Central memory CD4-positive, alpha-beta T cell (primary cell): ENCODE measurements at places on chromosomes 13 and 19.

- no peak for DNase-seq
Measured at GRCh38 chr19:18049385-18049784, 37.3 kb downstream of the IL12RB1 start.

GRCh38 chr19:45439569-45440258 lies 16.0 kb upstream of the ERCC1 start:
- peak; percentile 82 for DNase-seq

- DNase-seq: no peak
Measured at GRCh38 chr13:97364827-97365226, 69.1 kb upstream of the RAP2A start.

GRCh38 chr19:6730153-6730804 lies 7.1 kb downstream of the GPR108 start:
- DNase-seq: no peak

DNA sequence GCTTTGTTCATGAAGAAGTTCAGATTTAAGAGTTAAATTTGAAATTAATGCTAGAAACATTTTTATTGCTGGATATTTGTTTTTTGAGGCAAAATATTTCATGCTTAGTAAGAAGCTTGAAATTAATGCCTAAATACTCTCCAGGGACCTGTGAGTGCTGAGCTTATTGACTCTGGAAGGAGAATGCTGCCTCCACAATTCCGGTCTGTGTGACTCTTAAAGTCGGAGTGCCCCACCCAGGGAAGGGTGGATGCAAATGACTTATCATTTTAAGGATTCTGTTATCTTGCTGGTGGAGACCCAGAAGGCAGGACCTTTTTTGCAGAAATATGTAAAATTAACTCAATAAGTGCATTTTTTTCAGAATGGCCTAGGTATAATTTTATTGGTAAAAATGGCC lies 143.8 kb upstream of the RXFP2 start:
- DNase-seq: no peak

- DNase-seq: peak; percentile 71
Measured at GRCh38 chr13:32314271-32315237, 609 bp downstream of the ZAR1L start.

- no peak for DNase-seq
Measured at GRCh38 chr19:15144046-15144646, 36.9 kb downstream of the SYDE1 start.

GRCh38 chr13:93235258-93236015 lies 8.8 kb downstream of the GPC6 start:
- DNase-seq: no peak

GRCh38 chr13:45299194-45299593 lies 41.8 kb downstream of the TPT1 start:
- DNase-seq: no peak

DNA sequence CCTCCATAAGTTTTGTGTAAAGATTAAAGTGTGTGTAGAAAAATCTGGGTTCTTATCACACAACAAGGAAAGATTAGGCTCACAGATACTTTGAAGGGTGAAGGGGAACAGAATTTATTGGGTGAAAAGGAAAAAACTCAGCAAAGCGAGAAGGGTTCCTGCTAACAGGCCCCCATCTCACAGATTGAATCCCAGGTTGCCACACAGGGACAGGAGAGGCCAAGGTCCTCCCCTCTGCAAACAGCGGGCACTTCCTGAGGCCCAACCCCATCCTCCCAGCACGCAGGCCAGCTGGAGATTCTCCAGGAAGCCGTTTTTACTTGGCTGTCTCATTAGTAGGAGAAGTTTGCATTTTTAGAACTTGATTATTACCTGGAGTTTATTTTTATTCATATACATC lies 15.2 kb upstream of the ERCC5 start:
- DNase-seq: no peak

- no peak for DNase-seq
Measured at GRCh38 chr13:68304286-68304893, 1074.3 kb upstream of the PCDH9 start.

DNA sequence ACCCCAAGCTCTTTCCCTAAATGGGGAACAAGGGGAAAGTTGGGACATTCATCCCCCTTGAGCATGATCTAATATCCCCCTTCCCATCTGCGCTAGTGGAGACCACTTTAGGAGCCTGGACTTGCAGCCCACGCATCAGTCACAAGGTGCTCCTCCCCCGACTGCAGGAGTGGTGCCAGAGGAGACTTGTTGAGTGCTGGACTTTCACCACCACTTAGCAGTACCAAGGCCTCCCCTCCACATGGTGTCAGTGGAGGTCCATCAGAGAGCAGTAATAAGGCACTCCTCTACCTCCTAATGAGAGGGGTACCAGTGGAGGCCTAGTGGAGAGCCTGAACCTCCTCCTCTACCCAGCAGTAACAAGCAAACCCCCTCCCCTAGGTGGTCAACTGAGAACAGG lies 22.5 kb downstream of the CAB39L start:
- peak; percentile 6 for DNase-seq

DNA sequence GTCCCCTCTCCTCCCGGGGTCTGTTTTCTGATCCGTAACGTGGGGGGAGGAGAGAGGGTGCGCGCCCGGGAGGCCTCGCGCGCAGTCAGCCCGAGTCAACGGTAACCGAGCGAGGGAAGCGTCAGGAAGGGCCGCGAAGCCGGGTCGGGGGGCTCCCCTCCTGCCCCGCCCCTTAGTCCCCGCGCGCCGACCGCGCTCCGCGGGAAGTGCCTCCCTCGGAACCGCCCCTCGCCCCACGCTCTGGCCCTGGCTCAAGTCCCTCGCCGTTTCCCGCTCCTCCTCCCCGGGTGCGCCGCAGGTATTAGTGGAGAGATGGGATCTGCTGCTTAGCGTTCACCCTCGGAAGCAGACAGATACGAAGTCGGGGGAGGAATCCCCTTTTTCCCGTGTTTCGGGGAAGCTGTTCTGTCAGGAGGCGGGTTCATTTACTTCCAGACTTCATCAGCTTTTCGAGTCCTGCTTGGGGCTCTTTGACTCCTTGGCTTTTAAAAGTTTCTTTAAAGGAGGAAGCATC lies 770 bp downstream of the HNRNPM start:
- DNase-seq: no peak

DNA sequence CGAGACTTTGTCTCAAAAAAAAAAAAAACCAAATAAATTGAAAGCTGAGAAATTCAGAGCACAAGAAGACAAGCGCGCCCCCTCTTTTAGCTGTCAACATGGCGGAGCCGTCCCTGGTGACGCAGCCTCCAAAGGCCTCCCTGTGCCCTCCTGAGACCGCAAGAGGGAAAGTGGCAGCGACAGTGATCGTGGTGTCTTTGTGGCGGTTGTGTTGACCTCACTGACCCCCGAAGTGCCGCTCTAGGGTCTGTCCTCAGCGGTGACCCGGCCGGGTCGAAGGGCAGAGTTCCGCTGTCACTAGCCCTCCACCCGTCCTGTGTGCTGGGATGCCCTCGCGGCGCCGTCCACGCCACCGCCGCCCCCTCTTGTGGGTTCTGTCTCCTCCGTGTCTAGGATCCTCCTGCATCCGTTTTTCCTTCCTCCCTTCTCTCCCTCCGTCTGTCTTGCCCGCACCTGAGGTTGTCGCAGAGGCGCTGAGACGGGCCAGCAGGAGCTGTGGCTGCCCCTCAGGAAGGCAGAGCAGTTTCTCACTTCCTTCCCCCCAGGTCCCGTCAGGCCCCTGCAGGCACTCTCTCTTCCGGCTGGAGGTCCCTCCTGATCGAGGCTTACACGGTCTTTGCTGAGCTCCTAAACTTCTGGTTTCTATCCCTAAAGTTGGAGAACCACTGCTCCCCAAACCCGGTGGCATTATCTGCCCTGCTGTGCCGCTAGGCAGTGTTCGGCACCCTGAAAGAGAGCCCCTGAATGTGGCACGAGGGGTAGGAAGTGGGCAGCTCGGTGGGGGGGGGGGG lies 7.2 kb downstream of the UHRF1 start:
- DNase-seq: peak; percentile 31

DNA sequence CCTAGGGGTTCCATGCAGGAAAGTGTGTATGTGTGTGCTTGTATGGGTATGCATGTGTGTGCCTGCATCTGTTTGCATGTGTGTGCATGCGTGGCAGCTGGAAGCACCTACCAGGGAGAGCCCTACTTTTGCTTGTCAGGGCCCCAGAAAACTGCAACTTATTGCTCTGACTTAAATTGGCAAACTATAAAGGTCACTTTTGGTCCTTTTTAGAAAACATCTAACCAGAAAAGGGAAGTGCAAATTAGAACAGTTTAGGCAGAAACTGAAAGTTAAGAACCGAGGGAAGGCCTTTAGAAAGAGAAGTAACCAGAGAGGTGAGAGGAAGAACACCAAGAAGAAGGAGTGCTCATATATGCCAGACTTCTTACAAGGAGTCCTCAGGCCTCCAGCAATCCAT lies 32.5 kb downstream of the DLEU7 start:
- no peak for DNase-seq

DNA sequence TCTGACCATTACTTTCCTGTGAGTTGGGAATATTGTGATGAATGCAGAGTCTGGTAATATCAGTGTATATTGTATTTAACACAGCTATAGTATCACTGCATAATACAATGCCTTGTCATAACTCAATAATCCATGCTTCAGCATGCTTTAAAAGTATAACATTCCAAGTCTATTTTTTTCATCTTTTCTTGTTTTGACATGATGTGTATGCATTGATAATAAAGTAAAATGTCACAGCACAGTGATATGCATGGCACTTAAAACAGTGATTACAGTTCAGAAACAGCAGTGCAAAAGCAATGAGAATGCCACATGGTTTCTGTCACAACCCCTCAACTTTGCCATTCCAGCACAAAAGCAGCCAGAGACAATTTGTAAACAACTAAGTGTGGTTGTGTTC lies 17.8 kb downstream of the KATNAL1 start:
- no peak for DNase-seq

- DNase-seq: peak; percentile 46
Measured at GRCh38 chr13:111184458-111185401, 69.6 kb downstream of the ARHGEF7 start.

- DNase-seq: no peak
Measured at GRCh38 chr13:73258406-73258805, 199.6 kb downstream of the KLF5 start.

- DNase-seq: no peak
Measured at GRCh38 chr19:11736696-11737095, 2.0 kb downstream of the ZNF823 start.

DNA sequence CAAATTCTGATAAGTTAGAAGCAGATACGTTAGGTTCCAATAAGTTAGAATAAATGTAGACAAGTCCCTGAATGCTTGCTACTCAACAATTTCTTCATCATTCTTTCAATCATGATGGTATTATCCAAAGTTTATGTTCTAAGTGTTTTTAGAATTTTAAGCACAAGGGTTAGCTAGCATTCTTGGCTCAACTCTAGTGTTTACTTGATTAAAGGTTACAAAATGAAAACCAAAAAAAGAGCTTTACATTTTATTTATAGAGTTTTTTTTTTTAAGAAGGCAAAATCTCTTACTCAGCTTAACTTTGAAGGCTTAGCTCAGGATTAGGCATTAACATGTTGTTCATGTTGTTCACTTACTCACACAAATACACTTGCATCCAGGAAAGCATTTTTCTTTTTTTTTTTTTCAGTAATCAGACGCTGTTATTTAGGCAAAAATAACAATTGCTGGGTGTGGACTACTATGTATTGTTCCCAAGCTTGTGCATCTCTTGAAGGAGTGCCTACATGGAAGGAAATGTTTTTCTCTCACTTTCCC lies 420.6 kb downstream of the DCT start:
- no peak for DNase-seq

- no peak for DNase-seq
Measured at GRCh38 chr13:32804673-32805230, 211.5 kb upstream of the KL start.

- peak; percentile 50 for DNase-seq
Measured at GRCh38 chr19:2578901-2579677, 103.2 kb downstream of the GADD45B start.

DNA sequence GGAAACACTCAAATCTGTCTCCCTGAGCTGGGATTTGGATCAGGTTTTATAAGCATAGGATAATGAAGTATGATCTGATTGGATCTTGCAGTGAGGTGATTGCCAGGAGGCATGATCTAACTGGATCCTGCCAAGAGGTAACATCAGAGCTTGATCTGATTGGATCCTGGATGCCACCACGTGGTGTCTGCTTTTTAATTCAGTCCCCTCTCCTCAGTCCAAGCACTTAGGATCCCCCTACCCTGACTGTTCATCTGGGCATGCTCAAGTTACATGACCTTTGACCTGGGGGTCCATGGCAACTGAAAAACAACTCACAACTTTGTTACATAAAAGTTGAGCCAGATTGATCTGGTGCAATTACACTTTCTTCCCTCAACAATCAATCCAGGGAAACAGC lies 47.5 kb upstream of the LSM14A start:
- no peak for DNase-seq

- DNase-seq: no peak
Measured at GRCh38 chr19:55549500-55550320, 4.4 kb upstream of the SBK3 start.

DNA sequence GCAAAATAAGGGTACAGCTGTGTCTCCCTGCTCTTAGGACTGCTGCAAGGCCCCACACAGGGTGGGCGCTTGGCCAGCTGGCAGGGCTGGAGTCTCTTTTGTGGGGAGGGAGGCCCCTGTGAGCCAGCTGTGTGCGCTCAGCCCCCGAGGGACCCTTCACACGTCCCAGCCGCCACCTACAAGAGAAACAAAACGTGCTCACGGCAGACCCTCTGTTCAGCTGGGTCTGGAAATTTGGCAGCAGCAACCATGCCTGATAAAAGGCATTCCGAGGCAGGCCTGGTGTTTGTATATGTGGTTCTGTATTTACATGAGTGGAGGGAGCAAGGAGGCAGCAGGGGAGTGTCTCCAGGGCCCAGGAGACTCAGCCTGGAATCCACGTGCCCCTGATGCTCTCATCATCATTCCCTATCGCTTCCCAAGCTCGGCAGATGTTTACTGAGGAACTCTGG lies 49.7 kb downstream of the CRTC1 start:
- DNase-seq: no peak

- DNase-seq: peak; percentile 85
Measured at GRCh38 chr19:662962-663681, at the start of gene RNF126. RNF126 (minus strand) TSS chr19:663214; CDS start chr19:663121, 93 bp downstream.

DNA sequence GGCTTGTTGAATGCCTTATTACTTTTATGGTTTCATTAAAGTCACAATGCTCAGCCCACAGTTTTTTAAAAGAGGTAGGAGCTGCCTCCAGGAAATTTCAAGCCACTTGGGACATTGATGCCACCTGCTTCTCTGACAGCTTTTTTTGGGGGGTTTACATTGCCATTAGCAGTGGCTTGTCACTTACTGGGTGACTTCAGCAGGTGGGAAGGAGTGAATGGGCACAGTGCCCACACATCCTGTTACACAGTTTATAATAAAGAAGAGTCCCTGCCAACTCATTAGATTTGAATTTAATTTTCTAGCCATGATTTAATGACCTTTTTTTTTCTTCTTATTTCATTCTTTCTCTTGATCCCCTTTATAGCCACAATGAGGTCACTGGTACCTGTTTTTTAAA lies 61.0 kb downstream of the NHLRC3 start:
- DNase-seq: no peak

GRCh38 chr13:99357941-99358340 lies 50.7 kb upstream of the GPR183 start:
- peak; percentile 33 for DNase-seq

GRCh38 chr13:40635315-40635995 lies 31.0 kb downstream of the FOXO1 start:
- no peak for DNase-seq

- DNase-seq: no peak
Measured at GRCh38 chr13:95710313-95710712, 33.4 kb downstream of the DNAJC3 start.
